ENCODE measurements at places on chromosomes 5 and 9.

- no peak for DNase-seq
Observed at GRCh38 chr5:171808951-171809350, 23.3 kb downstream of the SMIM23 start.

GRCh38 chr9:128838338-128838737 lies 8.7 kb upstream of the SPOUT1 start:
- DNase-seq, result no peak

- peak; percentile 88 for DNase-seq
Observed at GRCh38 chr5:136424835-136425584, 59.7 kb upstream of the TRPC7 start.

DNA sequence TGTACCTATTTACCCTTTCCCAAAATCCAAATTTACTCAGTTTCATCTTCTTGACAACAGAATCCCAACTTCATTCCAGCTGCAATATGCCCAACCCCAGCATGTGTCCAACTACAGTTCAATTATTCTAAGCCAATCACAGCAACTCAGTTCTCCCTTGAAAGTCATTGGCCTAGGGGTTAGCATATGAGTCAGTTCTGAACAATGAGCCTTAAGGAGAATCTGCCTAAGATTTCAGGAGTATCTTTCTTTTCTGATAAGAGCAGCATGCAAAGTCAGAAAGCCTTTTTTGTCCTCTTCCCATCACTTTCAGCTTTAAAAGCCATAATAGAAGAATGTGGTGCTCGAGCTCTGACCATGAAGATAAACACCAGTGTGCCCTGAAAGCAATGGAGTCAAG lies 44.4 kb upstream of the RASGRF2 start:
- no peak for DNase-seq

DNA sequence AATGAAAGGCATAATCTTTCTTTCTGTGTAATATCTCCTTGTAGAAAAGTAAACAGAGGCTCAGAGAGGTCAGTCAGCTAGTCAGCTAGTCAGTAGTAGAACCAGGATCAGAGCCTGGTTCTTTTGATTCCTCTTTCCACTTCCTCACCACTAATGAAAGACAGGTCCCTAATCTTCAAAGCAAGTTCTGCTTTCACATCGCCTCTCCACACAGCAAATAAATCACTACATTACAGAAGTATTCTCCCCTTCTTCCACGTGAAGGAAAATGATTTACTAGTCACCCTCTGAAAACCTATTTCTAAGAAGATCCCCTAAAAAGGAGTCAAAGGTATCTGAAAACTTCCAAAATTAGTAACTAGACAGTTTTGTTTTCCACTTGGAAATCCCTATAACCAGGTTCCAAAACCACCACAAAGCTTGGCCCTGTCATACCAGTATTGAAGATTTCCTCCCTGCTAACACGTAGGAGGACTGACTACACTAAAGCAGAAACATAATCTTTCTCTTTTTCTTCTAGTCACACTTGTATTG lies 140.5 kb upstream of the TARS1 start:
- DNase-seq, result no peak

DNA sequence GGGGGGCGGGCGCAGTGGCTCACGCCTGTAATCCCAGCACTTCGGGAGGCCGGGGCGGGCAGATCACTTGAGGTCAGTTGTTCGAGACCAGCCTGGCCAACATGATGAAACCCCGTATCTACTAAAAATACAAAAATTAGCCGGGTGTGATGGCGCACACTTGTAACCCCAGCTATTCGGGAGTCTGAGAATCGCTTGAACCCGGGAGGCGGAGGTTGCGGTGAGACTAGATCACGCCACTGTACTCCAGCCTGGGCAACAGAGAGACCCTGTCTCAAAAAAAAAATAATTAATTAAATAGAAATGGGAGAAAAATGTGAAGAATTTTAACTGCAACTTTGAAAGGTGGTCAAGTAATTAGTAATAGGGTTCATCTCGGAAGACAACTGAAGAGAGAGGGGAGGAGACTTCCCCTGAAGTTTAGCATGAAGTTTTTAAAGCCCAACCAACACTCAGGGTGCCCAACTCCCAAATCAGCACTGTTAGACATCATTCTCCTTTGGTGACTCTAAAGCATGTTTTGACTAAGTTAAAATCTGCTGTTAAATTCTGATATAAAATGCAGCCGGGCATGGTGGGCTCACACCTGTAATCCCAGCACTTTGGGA lies 1.4 kb upstream of the CSNK1A1 start:
- DNase-seq, result no peak

DNA sequence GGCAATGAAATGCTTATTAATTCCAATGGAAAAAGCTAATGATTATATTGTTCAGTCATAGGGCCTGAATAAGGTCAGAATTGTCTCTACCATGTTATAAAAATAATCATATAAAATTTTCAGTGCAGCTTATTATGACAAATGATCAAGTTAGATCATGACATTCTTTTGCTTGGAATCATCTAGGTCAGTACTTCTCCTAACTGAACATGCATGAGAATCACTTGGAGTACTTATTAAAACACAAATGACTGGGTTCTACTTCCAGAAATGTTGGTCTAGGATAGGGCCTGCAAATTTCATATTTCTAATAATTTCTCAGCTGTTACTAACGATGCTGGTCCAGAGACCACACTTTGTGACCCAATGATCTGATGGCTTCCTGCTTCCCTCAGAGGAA lies 806.0 kb upstream of the ZNF608 start:
- DNase-seq, result no peak

DNA sequence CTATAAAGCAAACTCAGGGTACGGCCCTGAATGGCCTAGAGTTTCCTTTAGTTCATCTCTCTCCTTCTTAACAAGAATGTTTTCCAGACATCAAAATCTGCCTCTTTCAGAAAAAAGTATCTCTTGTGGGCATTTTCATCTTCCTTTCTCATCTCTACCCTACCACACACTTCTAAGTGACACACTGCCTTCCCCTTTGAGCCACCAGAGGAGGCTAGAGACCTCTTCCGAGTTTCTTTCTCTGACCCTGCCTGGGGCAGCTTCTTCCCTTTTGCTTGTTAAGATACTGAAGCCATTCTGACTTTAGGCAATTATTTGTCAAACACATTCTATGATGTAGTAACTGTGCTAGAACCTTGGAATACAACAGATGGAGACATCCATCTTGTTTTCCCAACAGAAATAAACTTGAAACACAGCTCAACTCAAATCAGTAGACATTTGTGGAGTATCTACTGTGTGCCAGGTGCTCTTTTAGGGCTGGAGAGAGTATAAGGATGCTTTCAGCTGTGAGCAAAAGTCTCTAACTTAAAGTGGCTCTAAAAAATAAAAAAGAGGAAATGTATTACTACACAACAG lies 8.6 kb upstream of the SV2C start:
- DNase-seq, result peak; percentile 43

- no peak for DNase-seq
Observed at GRCh38 chr9:130179331-130179907, 7.2 kb downstream of the NCS1 start.

DNA sequence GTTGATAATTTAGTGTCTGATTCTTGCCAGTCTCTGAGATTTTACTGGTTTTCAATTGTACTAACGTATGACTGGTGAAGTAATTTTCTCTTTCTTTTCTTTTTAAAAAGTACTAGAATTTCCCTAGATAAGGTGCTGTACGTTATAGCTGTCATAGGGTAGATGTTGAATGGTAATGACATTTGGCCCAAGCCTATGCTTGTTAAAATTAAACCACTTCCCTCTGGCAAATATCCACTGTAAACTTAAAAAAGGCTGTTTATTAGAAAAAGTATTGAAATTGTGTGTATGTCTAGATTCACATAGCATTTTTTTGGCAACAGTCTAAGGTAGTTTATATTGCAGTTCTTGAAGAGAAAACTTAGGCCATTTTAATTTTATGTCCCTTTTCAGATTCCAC lies 97.6 kb downstream of the NNT start:
- DNase-seq, result no peak

DNA sequence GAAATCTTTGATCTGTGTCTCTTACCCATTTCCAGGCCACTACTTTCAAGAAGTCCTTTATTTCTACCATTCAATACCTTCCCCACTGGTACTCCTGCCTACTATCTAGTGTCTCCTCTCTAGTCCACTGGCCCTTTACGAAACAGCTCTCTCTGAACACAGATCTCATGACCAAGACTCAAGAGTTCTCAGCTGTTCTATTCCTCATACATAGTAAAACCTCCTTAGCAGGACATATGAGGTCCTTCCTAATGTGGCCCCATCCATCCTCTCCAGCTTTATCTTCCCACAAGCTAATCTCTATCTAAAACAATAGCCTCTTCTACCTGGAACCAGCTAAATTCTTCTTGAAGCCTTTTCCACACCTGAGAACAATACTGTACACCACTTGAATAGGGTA lies 2.6 kb downstream of the TEX10 start:
- no peak for DNase-seq

Measured in iPS-NIHi11 (cell line).